ENCODE measurements at places on chromosomes 6 and 20. TPM values are rescaled to one million over a fixed set of nuclear protein-coding genes. Genes with fewer than 3 reads are reported as not detected.

GRCh38 chr20:61692479-61692878 is 373.2 kb downstream of the TAF4 start:
- no peaks in the 10 kb centered on the region for H3K36me3 ChIP-seq
- H3K27ac ChIP-seq = no peak overlapping the region
- H3K4me3 ChIP-seq = no peak overlapping the region
- no peaks in the 10 kb centered on the region for H3K27me3 ChIP-seq
- no peak for DNase-seq

- no peaks in the 10 kb centered on the region for H3K27me3 ChIP-seq
- no peak for DNase-seq
- H3K27ac ChIP-seq = no peak overlapping the region
- no peak overlapping the region for H3K4me3 ChIP-seq
Observed at GRCh38 chr6:162055365-162055764, 672.2 kb downstream of the PRKN start.

GRCh38 chr6:132446855-132447241 is 45.6 kb upstream of the MOXD1 start:
- no peak for DNase-seq
- no peak overlapping the region for H3K4me3 ChIP-seq
- H3K27ac ChIP-seq = no peak overlapping the region
- H3K36me3 ChIP-seq = no peaks in the 10 kb centered on the region

DNA sequence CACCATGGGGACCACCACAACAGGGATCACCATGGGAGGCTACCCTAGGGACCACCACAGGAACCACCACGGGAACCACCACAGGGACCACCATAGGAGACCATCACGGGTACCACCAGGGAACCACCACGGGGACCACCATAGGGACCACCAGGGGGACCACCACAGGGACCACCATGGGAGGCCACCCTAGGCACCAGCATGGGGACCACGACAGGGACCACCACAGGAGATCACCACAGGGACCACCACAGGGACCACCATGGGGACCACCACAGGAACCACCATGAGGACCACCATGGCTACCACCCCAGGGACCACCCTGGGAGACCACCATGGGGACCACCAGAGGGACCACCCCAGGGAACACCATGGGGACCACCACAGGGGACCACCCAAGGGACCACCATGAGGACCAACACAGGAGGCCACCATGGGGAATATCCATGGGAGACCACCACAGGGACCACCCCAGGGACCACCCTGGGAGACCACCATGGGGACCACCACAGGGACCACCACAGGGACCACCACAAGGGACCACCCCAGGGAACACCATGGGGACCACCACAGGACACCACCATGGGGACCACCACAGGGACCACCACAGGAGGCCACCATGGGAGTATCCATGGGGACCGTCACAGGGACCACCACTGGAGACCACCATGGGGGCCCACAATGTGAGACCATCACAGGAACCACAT is 67.6 kb upstream of the MPC1 start:
- H3K4me3 ChIP-seq = no peak overlapping the region
- no peak overlapping the region for H3K27ac ChIP-seq
- H3K36me3 ChIP-seq = no peaks in the 10 kb centered on the region
- no peaks in the 10 kb centered on the region for H3K4me1 ChIP-seq
- DNase-seq = no peak
- H3K27me3 ChIP-seq = no peaks in the 10 kb centered on the region

GRCh38 chr6:12291839-12292604 is 1.9 kb downstream of the EDN1 start:
- H3K4me1 ChIP-seq = peaks cover 3% of the 10 kb centered on the region
- H3K4me3 ChIP-seq = peak overlapping the region; percentile 46
- no peak for DNase-seq

- H3K27ac ChIP-seq = no peak overlapping the region
- no peaks in the 10 kb centered on the region for H3K4me1 ChIP-seq
- H3K36me3 ChIP-seq = no peaks in the 10 kb centered on the region
- H3K4me3 ChIP-seq = no peak overlapping the region
- no peaks in the 10 kb centered on the region for H3K27me3 ChIP-seq
Observed at GRCh38 chr6:84074988-84075781, 41.6 kb downstream of the MRAP2 start.

DNA sequence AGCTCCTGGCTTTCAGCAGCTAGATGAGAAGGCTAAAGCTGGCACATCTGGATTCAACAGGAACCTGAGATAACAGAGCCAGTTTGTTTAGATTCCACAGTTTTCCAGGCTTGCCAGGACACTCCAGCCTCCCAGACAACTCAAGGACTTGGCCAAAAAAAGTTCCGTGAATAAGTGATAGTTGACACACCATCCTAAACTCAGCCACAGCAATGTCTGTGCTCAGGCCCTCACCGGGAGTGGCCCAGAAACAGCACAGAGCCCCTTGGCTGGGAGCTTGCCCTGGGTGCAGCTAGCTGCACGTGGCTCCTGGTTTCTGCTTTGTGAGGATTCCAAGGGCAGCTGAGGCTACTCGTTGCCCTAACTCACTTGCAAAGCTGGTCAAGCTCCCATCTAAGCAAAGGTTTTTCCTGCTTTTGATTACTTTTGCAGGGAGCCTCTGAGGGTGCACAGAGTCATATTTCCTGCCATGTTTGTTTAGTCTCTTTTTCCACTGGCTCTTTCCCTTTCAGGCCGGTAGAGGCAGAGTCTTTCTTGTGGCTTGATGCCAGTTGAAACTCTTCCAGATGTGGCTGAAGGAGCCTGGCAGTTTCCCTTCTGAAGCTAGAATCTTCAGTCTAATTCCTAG is 118.3 kb upstream of the ECI2 start:
- no peak overlapping the region for H3K4me3 ChIP-seq
- no peak overlapping the region for H3K27ac ChIP-seq
- no peaks in the 10 kb centered on the region for H3K36me3 ChIP-seq
- H3K4me1 ChIP-seq = peaks cover 13% of the 10 kb centered on the region
- no peaks in the 10 kb centered on the region for H3K27me3 ChIP-seq

GRCh38 chr6:31737991-31738979 is 1.5 kb upstream of the MSH5 start:
- H3K4me3 ChIP-seq = no peak overlapping the region
- H3K36me3 ChIP-seq = no peaks in the 10 kb centered on the region
- H3K27ac ChIP-seq = peak overlapping the region; percentile 62
- peaks cover 26% of the 10 kb centered on the region for H3K4me1 ChIP-seq
- peaks cover 9% of the 10 kb centered on the region for H3K27me3 ChIP-seq

- H3K4me3 ChIP-seq = no peak overlapping the region
- DNase-seq = no peak
- peaks cover 10% of the 10 kb centered on the region for H3K36me3 ChIP-seq
- H3K4me1 ChIP-seq = peaks cover 4% of the 10 kb centered on the region
- no peaks in the 10 kb centered on the region for H3K27me3 ChIP-seq
Observed at GRCh38 chr6:38583523-38583922, 56.2 kb downstream of the BTBD9 start.

GRCh38 chr6:92289831-92290230 is 1129.5 kb downstream of the EPHA7 start:
- no peak overlapping the region for H3K4me3 ChIP-seq
- no peaks in the 10 kb centered on the region for H3K27me3 ChIP-seq
- H3K36me3 ChIP-seq = no peaks in the 10 kb centered on the region
- H3K4me1 ChIP-seq = no peaks in the 10 kb centered on the region

- H3K27ac ChIP-seq = no peak overlapping the region
- no peaks in the 10 kb centered on the region for H3K36me3 ChIP-seq
- H3K27me3 ChIP-seq = peaks cover 36% of the 10 kb centered on the region
- DNase-seq = no peak
Observed at GRCh38 chr20:63132131-63132714, 83.7 kb downstream of the YTHDF1 start.

DNA sequence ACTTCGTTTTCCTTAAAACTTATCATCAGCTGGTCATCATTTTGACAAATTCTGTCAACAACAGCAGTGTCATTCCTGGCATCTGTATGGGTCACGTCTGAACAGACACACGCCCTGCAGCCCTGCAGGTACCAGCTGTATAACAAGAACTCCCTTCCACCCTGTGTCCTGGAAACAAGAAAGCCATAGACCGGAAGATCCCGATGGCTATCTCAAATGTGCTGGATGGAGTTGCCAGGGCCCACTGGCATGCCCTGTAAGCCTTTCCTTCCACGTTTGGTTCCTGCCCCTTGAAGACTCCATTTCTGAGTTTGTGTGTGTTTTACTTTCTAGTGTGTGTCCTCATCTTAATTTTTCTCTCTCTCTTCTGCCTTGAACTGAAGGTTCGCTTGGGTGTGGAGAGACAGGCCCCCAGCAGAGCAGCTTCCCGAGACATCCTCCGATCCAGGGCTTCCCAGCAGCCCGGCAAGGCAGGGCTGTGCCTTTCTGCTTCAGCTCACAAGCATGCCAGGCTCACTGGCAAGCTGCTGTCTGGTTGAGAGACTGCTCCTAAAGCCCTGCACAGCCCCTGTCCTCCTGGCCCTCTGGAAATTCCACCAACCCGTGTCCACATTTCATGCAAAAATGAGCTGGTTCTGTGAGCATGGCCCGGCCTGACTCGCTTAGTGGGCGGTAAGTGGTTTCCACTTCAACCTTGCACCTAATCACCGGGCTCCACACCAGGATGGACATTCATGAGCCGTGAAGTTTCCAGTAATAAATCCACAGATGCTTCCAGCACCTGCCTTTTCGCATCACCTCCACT is 8.7 kb downstream of the GFRA4 start:
- no peaks in the 10 kb centered on the region for H3K27me3 ChIP-seq
- H3K4me3 ChIP-seq = no peak overlapping the region
- no peaks in the 10 kb centered on the region for H3K4me1 ChIP-seq
- no peak for DNase-seq
- H3K36me3 ChIP-seq = peaks cover 6% of the 10 kb centered on the region
- H3K27ac ChIP-seq = no peak overlapping the region

DNA sequence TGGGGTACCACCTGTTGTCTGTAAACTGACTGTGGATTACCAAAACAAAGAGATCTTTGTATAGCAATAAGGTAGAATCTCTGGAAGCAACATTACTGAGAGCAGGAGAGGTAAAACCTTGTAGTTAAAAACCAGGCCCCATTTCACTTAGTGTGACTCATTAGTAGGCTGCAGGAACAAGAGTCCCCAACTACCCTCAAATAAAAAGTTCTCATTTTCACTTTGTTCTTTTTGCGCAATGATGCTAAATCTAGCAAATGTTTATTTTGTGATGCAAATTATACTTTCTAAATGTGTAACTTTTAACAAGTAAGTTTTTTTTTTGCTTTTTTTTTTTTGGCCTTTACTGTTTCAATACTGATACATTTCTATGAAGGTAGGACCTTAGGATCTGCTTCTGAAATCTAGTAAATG is 67.1 kb downstream of the ESF1 start:
- DNase-seq = no peak
- no peak overlapping the region for H3K4me3 ChIP-seq
- peaks cover 48% of the 10 kb centered on the region for H3K36me3 ChIP-seq
- H3K27ac ChIP-seq = no peak overlapping the region
- H3K4me1 ChIP-seq = peaks cover 8% of the 10 kb centered on the region
- no peaks in the 10 kb centered on the region for H3K27me3 ChIP-seq

DNA sequence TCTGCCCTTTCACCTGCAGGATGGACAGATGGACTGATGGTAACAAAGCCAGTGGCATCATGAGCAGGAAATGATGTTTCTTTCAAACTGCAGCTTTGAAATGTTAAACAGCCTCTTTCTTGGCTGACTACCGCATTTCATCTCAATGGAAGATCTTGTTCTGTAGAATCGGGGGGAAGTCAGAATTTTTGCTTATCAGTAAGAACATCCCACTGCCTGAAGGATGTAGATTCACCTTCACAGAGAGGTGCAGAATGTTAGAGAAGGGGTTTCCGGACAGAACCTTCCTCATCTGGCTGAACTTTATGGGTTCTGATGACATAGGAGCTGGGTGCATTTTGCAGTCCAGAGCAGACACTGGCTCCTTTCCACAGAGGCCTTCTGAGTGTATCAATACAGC is 32.7 kb downstream of the GGTLC1 start:
- no peaks in the 10 kb centered on the region for H3K36me3 ChIP-seq
- H3K4me1 ChIP-seq = no peaks in the 10 kb centered on the region
- H3K27ac ChIP-seq = no peak overlapping the region
- H3K4me3 ChIP-seq = no peak overlapping the region

GRCh38 chr20:3307725-3308124 is 68.7 kb upstream of the SLC4A11 start:
- peaks cover 17% of the 10 kb centered on the region for H3K36me3 ChIP-seq
- no peak overlapping the region for H3K4me3 ChIP-seq
- peaks cover 72% of the 10 kb centered on the region for H3K4me1 ChIP-seq
- H3K27me3 ChIP-seq = no peaks in the 10 kb centered on the region

- H3K27ac ChIP-seq = peak overlapping the region; percentile 60
- H3K27me3 ChIP-seq = no peaks in the 10 kb centered on the region
- H3K4me3 ChIP-seq = no peak overlapping the region
- H3K36me3 ChIP-seq = no peaks in the 10 kb centered on the region
- DNase-seq = peak; percentile 9
- peaks cover 26% of the 10 kb centered on the region for H3K4me1 ChIP-seq
Observed at GRCh38 chr6:56663344-56663743, 20.7 kb upstream of the DST start.

The CCDC28A gene
- 8.4 TPM for total RNA-seq

The SLC32A1 gene
- not detected for total RNA-seq

The LRRC1 gene
- total RNA-seq = 8.5 TPM

The LINC00237 gene
- total RNA-seq = not detected

The FKBP1C gene
- 0.20 TPM for total RNA-seq

All from gastrocnemius medialis (tissue), 4 donors.